LHCN-M2 (cell line): ENCODE measurements at places on chromosomes 6 and 20.
A peak's percentile ranks its signal among the peaks of the same experiment; 100 is the strongest.

DNA sequence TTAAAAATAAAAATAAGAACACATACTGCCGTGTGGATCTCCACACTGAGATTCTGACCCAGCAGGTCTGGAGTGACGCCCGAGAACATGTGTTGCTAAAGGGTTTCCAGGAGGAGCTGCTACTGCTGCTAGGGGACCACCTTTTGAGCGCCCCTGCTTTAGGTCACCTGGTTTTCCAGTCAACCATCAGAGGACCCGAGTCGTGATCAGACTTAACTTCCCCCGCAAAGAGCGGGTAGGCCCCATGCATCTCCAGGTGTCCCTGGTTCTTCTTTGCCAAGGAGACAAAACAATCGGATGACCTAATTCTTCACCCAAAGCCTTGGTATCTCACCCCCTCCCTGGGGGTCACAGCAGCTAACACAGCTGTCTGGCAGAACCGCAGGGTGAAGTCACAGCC lies 51.1 kb upstream of the STX16 start:
- no peak for DNase-seq

DNA sequence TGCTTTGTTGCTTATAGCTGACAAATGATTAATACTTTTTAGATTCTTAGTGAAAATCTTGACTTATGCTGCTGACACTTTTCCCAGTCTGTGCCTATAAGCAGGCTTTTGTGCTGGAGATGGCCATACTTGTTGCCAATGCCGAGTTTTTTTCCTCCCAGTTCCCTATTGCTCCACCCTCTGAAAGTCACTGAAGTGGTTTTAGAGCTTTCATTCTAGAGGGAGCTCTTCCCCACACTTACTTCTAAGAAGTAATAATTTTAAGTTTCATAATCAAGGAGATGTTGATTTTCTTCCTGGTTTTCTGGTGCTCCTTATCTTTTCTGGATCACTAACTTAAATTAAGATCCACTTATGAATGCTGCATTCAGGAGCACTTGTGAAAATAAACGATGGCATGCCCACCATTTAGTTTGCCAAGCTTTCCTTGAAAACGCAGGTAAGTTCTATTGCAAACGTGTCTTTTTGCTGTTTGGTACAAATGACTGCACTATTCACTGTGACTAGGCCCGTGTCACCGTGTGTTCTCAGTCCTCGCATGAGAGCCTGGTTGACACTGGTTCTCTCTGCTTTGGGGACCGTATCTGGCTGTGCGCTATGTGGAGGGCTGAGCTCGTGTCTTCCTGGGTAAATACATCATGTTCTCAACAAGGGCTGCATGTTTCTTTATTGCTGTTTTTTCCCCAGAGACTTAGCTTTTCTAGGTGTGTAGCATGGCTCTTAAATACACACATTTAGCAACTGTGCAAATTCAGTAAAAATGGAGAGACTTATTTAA lies 50.2 kb downstream of the GFRA4 start:
- DNase-seq: no peak

- DNase-seq: no peak
Measured at GRCh38 chr6:89489078-89489477, 56.1 kb downstream of the ANKRD6 start.

DNA sequence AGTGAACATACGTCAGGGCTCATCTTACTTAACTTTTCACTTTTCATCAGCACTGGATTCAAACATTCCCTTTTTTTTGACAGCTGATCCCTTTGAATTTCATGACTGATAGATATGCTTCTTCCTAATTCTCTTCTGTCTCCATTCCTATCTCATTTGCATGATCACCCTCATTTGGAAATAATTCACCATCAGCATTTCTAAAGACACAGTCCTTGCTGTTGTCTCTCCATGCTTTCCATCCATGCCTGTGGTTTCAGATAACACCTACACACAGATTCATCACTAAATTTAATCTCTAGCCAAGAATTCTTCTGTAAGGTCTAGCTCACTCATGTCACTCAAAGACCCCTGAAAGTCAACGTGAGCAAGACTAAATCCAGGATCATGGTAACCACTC lies 228.4 kb upstream of the BTBD3 start:
- DNase-seq: no peak

GRCh38 chr6:34181908-34182307 lies 36.0 kb upstream of the GRM4 start:
- DNase-seq: no peak

DNA sequence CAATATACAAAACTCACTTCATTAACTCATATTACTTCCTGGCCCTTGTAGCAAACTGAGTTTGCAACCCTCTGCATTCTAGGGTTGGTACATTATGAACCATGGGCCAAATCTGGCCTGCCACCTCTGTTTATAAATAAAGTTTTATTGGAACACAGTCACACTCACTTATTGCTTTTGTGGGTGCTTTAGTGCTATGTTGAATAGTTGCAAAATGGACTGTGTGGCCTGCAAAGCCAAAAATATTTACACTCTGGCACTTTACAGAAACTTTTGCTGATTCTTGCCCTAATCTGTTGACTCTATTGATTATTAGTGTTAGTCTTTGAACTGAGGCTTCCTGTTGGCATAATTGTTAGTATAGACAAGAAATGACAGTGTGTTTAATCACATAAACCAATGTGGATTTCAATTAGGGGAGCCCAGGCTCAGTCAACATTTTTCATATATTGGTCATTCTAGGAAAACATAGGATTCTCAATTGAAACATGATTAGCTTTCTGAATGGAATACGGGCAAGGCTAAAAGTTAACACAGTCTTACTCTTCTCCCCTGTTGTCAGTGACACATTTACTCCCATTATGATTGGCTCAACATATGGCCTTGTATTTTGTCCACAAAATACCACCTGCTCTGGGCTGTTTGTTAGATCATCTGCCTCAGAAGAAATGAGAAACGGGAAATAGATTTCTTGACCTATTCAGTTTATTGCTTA lies 241.9 kb upstream of the ZFP64 start:
- DNase-seq: no peak

DNA sequence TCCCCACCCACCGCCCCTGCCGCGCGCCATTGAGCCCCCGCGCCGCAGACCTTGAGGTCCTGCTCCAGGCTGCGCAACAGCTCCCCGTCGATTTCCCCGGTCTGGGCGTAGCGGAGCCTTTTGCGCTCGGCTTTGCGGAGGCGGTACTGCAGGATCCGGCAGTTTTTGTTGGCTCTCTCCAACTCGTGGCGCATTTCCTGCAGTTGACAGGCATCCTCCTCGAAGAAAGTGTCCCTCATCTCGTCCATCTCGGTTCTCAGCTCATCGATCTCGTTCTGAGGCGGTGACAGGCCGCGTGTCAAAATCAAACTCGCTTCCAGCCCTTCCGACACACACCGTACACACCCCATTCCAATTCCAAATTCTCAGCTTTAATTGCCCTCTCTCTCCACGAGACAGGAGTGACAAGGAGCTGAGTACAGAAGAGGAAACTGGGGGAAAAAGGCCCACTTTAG lies 4.3 kb downstream of the MTCL3 start:
- DNase-seq: peak; percentile 58

DNA sequence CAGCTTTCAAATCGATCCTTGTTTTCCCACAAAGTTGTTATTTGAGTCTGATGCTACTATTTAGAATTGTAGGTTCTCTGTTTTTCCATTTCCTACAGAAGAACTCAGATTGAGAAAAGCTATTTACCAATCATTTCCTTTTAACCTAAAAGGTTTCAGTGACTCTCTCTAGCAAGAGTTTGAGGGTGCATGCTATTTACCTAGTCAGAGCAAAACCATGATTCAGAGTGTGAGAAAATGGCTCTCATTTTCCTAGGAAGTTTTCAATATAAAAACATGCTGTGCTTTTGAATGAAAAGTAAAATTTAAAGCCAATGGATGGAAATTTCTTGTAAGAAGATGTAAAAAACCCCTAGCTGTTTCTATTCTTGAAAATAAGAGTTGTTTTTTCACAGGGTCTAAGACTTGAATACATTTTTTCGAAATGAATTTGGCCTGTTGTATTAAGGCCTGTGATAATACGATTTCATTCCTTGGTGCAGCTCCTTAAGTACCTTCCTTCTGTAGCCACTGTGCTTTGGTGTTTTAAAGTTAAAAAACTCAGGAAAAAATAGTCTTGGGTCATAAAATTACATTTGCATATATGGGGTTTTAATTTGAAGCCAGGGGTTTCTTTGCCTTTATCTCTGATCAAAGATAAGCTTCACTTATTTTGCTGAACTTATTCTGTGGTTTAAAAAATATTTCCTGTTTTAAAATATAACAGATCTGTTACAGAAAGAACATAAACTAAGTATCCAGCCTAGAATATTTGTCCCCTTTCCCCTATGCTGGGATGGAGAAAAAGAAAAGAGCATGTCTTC lies 18.0 kb upstream of the RSPH3 start:
- no peak for DNase-seq
